GM23248 (cell line): ENCODE measurements at places on chromosomes 1 and 21. TPM values are rescaled to one million over a fixed set of nuclear protein-coding genes. Genes with fewer than 3 reads are reported as not detected.

GRCh38 chr1:203421246-203421645 lies 54.4 kb upstream of the PRELP start:
- no peak overlapping the region for H3K27ac ChIP-seq
- no peak overlapping the region for H3K4me3 ChIP-seq
- no peaks in the 10 kb centered on the region; the same call in 1 of the 2 replicates for H3K27me3 ChIP-seq
- DNase-seq = no peak
- no peaks in the 10 kb centered on the region for H3K36me3 ChIP-seq

DNA sequence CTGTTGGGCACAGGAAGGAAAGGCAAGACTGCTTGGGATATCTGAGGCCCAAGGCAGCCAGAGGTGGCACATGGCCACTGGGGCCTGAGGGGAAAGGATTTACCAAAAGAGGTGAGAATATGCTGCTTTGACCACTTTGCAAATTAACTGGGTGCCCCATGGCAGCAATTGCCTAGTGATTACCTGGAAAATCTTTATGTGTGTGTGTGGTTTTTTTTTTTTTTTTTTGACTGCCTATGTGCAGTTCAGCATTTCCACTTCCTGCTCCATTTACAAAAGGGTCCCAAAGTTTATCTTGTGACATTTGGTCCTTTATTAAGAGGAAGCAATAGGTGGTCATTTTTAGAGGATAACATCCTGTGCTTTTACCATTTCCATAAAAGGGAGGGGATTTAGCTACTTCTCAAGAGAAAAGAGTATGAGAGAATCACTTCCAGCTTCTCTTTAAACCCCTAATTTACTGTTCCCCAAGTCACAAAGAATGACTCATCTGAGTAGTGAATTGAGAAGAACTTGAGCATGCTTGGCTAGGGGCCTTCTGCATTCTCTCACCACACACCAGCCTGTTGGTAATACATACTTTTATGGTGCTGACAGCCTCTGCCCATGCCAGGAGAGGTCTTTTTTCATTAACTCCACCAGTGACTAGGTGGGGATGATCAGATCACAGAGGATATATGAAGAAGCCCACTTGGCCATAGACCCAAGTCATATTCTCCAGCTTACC lies 52.1 kb downstream of the SYDE2 start:
- peak; percentile 77 for DNase-seq
- H3K27ac ChIP-seq = peak overlapping the region; percentile 16; the same call in 1 of the 2 replicates
- H3K36me3 ChIP-seq = no peaks in the 10 kb centered on the region
- H3K27me3 ChIP-seq = no peaks in the 10 kb centered on the region

DNA sequence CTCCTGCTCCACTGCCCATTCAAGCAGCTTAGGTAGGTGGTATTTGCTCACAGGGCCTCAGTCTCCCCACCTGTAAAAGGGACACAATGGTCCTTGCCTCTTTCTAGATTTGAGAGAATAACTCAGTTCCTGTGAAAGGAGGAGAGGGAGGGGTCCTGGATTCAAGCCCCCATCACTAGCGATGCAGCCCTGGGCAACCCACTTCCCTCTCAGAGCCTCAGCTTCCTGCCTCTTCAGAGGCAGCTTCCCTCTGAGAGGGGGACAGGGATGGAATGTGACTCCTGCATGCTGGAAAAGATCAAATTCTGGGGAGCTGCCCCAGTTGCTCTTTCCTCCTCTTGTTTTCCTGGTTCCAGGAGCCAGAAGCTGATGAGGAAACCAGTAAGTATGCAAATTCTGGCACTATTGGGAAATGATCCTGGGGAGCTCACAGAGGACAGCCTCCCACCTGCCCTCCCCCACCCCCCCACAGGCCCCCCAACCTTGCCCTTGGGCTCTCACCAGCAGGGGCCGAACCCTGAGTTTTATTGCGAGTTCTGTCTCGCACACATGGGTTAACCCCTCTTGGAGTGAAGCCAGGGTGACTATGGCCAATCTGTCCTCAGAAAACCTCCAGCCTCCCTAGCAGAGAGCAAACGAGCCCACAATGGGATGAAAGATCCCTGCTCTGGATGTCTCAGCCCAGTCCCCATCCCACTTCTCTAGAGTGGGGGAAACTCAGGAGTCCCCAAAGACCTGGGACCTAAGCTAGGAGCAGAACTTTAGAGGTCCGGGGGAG lies 11.7 kb downstream of the ZC3H12A start:
- peak overlapping the region; percentile 79 for H3K27ac ChIP-seq
- H3K36me3 ChIP-seq = 0 out of 2 replicates have a peak, but pooled peaks cover 14% of the 10 kb centered on the region
- no peak overlapping the region for H3K4me3 ChIP-seq
- no peaks in the 10 kb centered on the region for H3K27me3 ChIP-seq
- DNase-seq = peak; percentile 73
- H3K4me1 ChIP-seq = peaks cover 16% of the 10 kb centered on the region

DNA sequence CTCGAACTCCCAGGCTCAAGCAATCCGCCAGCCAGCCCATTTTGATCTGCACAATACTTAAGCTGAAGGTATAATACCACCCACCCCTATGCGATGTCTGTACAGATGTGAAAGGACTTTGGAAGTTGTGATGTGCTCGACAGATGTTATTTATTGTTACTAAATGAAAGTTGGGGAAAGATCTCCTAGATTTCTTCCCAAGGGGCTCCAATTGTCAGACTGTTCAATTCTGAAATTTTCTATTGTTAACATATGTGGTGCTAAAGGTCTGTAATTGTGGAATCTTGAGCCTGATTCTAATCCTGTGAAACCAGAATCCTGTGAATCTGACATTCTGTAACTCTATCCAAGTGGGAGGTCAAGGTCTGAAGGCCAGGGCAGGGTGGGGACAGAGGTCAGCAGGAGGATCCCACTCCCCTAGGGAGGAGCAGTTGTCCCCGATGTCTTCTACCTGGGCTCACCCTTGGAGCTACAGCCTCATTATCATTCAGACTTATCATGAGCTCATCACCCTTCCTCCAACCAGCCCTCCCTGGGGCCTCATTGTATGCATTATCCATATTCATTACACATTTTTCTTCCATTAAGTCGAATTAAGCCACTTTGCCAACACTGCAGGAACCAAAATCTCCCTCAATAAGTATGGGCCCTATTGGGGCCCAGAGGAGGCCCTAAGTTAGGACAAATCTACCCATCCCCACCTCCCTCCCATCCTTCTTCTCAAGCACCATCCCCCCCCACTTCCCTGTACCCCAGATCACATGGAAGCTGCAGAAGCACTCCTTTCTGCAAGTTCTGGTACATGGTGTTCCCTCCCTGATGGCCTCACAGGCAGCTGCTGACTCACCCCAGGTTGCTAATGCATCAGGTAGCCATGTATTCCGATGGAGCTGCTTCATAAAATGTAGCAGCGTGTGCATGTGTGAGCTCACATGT lies 32.3 kb downstream of the SHISAL2A start:
- no peak overlapping the region for H3K27ac ChIP-seq
- H3K36me3 ChIP-seq = no peaks in the 10 kb centered on the region
- no peaks in the 10 kb centered on the region for H3K27me3 ChIP-seq
- H3K4me3 ChIP-seq = no peak overlapping the region
- peaks cover 23% of the 10 kb centered on the region for H3K4me1 ChIP-seq
- DNase-seq = no peak

GRCh38 chr1:160664573-160665051 lies 17.8 kb upstream of the SLAMF1 start:
- no peaks in the 10 kb centered on the region for H3K4me1 ChIP-seq
- H3K27me3 ChIP-seq = no peaks in the 10 kb centered on the region
- no peak overlapping the region for H3K27ac ChIP-seq
- no peak for DNase-seq
- no peak overlapping the region for H3K4me3 ChIP-seq
- no peaks in the 10 kb centered on the region for H3K36me3 ChIP-seq

- H3K4me1 ChIP-seq = no peaks in the 10 kb centered on the region
- H3K4me3 ChIP-seq = no peak overlapping the region
- H3K27me3 ChIP-seq = no peaks in the 10 kb centered on the region
- no peak overlapping the region for H3K27ac ChIP-seq
These were observed 41.6 kb downstream of the ARHGEF16 start for GRCh38 chr1:3495776-3496745.

DNA sequence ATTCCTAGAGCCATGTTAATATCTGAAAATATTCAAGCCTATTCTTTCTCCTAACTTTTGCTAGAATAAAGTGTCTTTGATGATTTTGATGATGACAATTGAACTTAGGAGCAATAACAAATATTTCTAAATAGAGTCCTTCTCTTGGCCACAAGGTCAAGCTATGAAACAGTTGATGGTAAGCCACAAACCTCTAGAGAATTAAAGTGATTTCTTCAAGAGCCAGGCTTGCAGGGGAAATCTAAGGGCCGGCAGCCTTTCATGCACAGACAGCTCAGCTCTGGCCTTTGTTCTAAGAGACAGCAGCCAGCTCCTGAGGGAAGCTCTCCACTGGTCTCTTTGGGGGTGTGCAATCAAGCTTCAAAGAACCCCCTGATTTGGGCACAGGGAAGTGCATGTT lies 59.0 kb downstream of the SUSD4 start:
- H3K27me3 ChIP-seq = peaks cover 12% of the 10 kb centered on the region
- no peaks in the 10 kb centered on the region for H3K4me1 ChIP-seq
- H3K4me3 ChIP-seq = no peak overlapping the region
- H3K27ac ChIP-seq = no peak overlapping the region
- DNase-seq = no peak

DNA sequence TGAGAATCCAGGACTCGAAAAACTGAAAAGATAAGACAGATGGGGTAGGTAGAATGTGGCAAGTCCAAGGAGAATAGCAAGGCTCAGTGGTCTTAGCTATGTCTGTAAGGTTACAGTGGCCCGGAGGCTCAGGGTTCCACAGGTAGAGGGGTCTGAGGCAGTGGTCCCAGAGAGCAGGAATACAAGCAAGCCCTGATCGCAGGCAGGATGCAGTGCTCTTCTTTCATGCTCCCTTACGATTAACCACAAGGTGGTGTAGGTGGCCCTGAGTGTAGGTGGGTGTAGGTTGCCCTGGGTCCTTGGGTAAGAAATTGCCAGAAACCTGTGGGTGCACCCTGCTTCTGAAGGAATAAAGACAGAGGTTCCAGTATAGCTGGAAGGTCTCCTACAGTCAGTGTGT lies 99.1 kb upstream of the RAB3GAP2 start:
- no peaks in the 10 kb centered on the region for H3K27me3 ChIP-seq
- no peaks in the 10 kb centered on the region for H3K36me3 ChIP-seq

GRCh38 chr1:200359610-200360163 lies 50.1 kb downstream of the ZNF281 start:
- H3K4me3 ChIP-seq = no peak overlapping the region
- H3K36me3 ChIP-seq = no peaks in the 10 kb centered on the region
- H3K27ac ChIP-seq = peak overlapping the region; percentile 33; the same call in 1 of the 2 replicates
- H3K27me3 ChIP-seq = no peaks in the 10 kb centered on the region
- peaks cover 36% of the 10 kb centered on the region for H3K4me1 ChIP-seq

DNA sequence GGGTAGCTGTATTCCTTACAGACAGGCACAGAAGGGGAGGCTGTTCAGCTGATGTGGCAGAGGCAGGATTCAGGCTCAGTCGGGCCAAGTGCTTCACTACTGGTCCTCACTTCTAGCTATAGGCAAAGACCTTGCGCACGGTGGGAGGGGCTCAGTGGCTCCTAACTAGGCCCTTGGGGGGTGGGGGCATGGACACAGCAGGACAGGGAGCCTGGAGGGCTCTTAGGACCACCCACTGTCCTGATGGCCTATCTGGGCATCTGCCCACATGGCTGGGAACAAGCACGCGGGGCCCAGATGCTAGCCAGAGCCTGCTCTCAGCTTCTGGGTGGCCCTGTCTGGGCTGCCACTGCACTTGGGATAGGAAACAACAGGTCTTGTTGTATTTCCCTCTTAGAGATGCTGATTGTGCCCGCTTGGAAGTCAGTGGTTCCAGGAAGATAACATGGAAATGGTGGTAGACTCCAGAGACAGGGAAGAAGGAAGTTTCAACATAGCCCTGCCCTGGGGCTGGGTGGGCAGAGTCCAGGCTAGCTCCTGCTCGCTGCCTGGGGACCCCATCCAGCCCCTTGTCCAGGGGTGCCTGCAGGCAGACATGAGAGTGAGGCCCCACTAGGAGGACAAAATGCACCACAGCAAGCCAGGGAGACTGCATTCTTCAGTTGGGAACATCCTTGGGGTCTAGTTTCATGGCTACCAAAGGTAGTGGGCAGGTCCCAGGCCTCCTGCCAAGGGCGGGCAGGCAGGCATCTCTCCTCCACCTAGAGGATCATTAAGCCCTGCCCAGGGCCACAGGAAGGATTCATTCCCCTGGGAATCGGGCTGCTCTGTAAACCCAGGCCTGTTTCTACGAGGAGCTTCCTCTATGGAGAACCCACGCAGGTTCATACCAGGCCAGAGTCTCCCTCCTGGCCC lies 102.5 kb downstream of the BCAR3 start:
- H3K36me3 ChIP-seq = peaks cover 77% of the 10 kb centered on the region; the same call in 1 of the 2 replicates
- peak overlapping the region; percentile 71 for H3K27ac ChIP-seq
- no peak for DNase-seq
- H3K4me3 ChIP-seq = no peak overlapping the region
- peaks cover 15% of the 10 kb centered on the region for H3K4me1 ChIP-seq
- no peaks in the 10 kb centered on the region for H3K27me3 ChIP-seq

DNA sequence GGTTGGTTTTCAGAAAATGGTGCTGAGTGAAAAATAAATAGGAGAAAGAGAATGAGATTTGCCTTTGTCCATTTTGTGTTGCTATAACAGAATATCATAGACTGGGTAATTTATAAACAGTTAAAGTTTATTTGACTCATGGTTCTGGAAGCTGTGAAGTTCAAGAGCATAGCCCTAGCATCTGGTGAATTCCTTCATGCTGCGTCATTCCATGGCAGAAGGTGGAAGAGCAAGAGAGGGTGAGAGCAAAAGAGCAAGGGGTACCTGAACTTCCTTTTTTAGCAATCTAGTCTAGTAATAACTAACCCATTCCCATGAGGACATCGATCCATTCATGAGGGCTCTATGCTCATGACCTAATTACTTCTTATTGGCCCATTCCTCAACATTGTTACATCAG lies 209.1 kb upstream of the ZP4 start:
- no peaks in the 10 kb centered on the region for H3K36me3 ChIP-seq
- H3K27ac ChIP-seq = no peak overlapping the region
- DNase-seq = no peak
- H3K27me3 ChIP-seq = no peaks in the 10 kb centered on the region

DNA sequence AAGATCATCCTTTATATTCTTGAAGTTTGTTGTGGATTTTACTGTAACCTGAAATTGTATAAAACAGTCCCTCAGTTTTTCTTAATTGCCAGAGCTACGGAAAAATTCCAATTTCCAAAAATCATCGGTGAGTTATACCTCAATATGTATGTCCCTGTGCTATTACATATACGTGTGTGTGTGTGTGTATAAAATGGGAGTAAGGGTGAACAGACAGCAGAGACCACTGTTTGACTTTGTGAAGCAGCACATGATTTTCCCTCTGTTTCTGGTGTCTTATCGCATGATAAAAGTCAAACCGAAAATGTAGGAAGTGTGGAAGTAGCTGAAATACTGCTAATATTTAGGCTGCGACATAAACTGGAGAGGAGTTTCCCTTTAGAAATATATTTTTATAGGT lies 1.2 kb downstream of the OR2T1 start:
- H3K4me1 ChIP-seq = no peaks in the 10 kb centered on the region
- H3K27me3 ChIP-seq = no peaks in the 10 kb centered on the region
- no peak for DNase-seq
- H3K36me3 ChIP-seq = no peaks in the 10 kb centered on the region

Gene S100A7
- total RNA-seq = not detected in 2 replicates

Gene BARHL2
- not detected in 2 replicates for total RNA-seq

Gene PTGER3
- total RNA-seq = 0.63 and 0.97 TPM in 2 replicates

Gene CHAF1B
- total RNA-seq = 3.0 and 3.3 TPM in 2 replicates

Gene UBE2U
- not detected in 2 replicates for total RNA-seq

Gene VANGL2
- not detected in 2 replicates for total RNA-seq
